ENCODE measurements at places on chromosomes 5 and 9.

GRCh38 chr5:143153332-143154119, 250.0 kb downstream of the NR3C1 start:
- DNase-seq: no peak

DNA sequence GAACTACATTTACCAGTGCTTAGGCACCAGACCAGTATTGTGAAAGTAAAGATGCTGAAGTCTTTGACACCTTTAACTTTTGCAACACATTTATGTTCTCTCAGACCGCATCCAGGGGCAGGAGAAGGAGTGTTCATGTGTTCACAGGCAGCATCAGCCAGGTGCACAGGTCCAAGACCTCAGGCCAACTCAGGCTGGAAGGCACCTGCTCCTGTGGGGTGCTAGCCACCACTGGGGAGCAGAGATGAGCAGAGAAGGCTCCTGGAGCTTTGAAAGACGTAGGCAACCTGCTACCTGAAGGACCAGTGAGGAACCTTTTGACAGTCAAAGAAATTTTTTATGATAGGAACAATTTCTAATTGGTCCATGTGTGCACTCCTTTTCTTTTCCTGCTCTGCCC, 35.6 kb downstream of the DAPK1 start:
- DNase-seq: no peak

- no peak for DNase-seq
Measured at GRCh38 chr9:72579880-72580550, 58.6 kb downstream of the TMC1 start.

- no peak for DNase-seq
Measured at GRCh38 chr9:91312717-91313325, 48.9 kb downstream of the AUH start.
